ENCODE measurements at places on chromosomes 7 and 10.

DNA sequence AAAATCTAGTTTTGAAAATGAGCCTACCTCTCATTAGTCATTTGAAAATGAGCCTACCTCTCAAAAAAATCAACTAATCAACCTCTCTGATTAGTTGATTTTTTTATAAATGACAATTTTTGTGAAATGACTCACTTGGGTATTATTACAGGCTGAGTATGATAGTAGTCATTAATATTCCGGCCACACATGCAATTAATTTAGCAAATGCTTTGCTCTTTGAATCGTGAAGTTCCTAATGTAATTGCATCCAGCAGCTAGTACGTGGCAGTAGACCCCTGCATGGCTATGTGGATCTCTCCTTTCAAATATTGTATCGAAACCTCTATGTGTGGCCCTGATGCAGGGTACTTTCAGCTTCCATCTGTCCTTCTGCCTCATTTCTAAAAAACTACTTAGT, 245.9 kb upstream of the PHYHIPL start:
- no peak for DNase-seq

GRCh38 chr7:41156268-41156667, 546.6 kb downstream of the INHBA start:
- DNase-seq: no peak

DNA sequence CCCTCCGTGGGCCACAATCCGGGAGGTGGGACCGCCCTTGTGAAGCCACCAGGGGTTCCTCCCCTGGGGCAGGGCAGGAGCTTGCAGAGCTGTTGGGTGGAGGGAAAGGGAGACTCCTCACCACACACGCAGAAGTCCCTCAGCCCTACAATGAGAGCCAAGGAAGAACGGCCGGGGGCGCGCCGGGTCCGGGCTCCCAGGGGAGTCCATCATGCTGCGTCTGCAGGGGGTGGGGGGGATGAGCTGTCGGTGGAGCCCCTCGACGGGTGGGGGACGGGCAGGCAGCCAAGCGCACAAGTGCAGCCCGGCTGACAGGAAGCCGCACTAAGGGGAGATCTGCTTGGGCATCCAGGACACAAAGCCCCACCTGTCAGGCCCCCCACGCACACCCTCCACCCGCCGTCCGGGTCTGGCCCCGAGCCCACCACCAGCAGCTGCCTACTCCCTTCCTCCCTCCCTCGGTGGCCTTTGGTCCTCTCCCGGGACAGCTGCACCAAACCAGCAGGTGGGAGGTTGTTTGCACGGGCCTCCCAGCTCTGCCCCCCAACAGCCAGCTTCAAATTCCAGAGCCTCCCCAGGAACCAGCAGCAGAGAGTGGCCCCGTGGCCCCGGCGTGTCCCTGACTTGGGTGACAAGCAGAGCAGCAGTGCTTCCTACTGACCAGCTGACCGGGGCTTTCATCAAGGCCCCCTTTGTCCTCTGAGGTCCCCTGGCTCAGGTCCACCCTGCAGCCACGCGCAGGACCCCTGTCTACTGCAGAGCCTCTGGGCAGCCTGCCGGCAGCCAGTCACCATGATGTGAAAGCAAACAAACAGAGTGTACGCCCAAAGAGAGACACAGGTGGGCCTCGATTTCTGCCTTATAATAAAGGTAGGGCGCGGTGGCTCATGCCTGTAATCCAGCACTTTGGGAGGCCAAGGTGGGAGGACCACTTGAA, 50.3 kb downstream of the HIP1 start:
- peak; percentile 9 for DNase-seq

GRCh38 chr7:74372511-74373111, 81.1 kb upstream of the GTF2IRD1 start:
- DNase-seq: no peak

GRCh38 chr10:34884272-34884952, 69.3 kb upstream of the PARD3 start:
- DNase-seq: no peak

Data from CD4-positive, alpha-beta T cell treated with Interferon gamma for 1 hour (primary cell).